ENCODE measurements at places on chromosomes 6 and 20.
A peak's percentile ranks its signal among the peaks of the same experiment; 100 is the strongest.

GRCh38 chr20:40600441-40601219 lies 88.4 kb downstream of the MAFB start:
- no peak for DNase-seq

DNA sequence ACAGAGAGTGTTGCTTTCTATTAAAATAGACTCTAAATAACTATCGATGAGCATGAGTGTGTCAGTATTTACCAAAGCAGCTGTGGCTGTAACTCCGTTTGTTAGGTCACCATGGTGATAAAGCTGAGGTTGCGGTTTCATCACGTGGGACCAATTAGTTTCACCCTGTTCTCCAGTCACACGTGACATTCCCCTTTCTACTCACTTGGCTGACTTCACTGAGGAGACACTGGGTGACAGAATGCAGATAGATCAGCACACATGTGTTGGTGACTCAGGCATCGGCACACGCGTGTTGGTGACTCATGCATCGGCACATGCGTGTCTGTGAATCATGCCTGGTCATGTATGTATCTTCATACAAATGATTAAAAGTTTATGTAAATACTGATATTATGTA lies 285.4 kb downstream of the THBS2 start:
- no peak for DNase-seq

DNA sequence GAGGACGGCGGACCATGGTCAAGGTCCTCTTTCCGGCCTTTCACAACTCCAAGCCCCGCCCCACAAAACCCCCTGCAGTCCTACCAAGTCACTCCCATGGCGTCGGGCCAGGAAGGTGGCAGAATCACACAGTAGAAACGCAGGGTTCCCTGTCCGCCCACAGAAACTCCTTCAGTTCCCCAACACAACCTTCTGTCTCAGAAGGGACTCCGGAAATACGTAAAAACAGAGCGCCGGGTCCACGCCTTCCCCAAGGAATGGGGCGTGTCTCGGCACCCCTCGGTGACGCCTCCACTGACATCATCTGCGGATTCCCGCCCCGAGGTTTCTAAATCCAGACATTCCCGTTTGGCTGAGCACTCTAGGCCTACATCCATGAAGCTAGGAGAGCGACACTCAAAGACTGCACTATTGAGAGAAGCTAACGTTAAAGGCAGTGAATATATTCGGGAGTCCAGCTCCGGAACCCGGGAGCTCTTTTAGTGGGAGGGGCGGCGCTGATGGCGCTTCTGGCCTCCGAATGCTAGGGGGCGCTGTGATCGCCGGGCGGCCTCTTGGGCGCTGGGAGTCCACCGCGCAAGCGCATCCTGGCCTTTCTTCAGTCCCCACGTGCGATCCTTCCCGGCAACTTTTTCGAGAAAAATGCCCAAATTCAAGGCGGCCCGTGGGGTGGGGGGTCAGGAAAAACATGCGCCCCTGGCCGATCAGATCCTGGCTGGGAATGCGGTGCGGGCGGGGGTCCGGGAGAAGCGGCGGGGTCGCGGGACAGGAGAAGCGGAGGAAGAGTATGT lies at the start of the genes BYSL and MED20:
Gene BYSL, plus strand, starts transcription at position 579 of the 791 bp plus-strand sequence. Its CDS starts 64 bp downstream, at position 643.
Gene MED20, minus strand, starts transcription at position 219 of the 791 bp plus-strand sequence. Its CDS starts 121 bp downstream, at position 98.
- peak; percentile 96 for DNase-seq

GRCh38 chr20:1811621-1812498 lies 83.3 kb upstream of the SIRPA start:
- DNase-seq, result no peak
